Fibroblast of the aortic adventitia (primary cell): ENCODE measurements at places on chromosomes 1 and 21.

GRCh38 chr1:29793101-29793546, 556.8 kb downstream of the PTPRU start:
- peak; percentile 84 for DNase-seq

DNA sequence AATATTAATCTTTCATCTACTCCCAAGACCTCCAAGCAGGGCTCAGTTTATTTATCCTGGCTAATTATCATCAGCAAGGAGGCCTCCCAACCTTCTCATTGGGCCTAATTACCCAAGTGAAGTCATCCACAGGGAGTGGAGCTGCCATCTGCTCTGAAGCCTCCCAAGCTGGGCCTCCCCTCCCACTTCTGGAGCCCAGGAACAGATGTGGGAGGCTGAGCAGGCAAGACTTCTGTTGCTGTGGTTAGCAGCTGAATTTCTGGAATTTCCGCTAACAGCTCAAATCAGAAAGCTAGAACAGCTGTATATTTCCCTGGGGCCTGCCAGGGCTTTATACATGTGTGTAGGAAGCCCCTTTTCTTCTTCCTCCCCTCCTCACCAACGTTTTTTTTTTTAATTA, 127.5 kb downstream of the UCK2 start:
- peak; percentile 61 for DNase-seq

GRCh38 chr21:42278451-42279149, 36.6 kb downstream of the TFF3 start:
- no peak for DNase-seq

GRCh38 chr1:224189561-224189960, 6.5 kb downstream of the DEGS1 start:
- no peak for DNase-seq

DNA sequence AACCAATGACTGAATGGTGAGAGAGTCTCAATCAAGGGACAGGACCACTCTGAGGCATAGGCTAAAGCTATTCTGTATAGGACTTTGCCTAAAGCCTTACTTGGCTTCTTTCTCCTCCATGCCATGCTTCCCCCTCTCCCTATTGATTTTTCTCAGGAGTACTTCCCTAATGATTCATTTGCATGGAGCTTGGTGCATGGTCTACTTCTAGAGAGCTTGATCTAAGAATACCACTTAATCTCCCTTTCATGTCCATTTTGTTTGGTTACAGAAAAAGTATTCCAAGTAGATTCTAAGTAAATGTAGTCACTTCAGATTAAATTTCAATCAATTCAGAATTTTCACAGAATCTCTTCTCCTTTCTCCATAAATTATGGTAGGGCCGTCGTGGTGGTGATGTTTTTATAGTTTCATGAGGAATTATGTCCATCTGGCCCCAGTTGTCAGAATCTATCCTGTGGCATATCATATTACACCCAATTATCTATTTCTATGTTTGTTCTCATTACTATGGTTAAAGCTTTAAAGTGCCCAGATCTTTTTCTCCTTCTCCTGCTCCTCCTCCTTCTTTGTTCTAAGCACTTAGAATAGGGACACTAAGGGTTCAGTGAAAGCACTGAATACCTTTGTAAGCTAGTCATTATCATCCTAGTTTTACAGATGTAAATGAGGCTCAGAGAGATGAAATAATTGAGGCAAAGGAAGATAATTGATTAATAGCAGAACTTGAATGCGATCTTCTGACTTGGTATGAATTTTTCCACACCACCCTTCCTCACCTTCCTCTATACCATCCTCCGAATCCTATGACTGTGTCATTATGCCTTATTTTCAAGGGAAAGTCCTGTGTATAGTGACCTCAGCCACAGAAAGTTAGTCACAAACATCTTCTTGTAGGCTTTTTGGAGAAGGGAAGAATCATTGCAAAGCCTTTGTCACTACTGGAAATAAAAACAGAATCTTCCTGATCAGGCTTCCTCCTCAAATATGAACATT, 85.6 kb upstream of the ZRANB2 start:
- no peak for DNase-seq

- DNase-seq, result no peak
Measured at GRCh38 chr1:29730623-29731022, 494.3 kb downstream of the PTPRU start.
